Stimulated activated CD8-positive, alpha-beta memory T cell treated with anti-CD3 and anti-CD28 coated beads, Interleukin-4, amount 100 ng/mL, for 48 hours (primary cell): ENCODE measurements at places on chromosomes 1 and 21.

DNA sequence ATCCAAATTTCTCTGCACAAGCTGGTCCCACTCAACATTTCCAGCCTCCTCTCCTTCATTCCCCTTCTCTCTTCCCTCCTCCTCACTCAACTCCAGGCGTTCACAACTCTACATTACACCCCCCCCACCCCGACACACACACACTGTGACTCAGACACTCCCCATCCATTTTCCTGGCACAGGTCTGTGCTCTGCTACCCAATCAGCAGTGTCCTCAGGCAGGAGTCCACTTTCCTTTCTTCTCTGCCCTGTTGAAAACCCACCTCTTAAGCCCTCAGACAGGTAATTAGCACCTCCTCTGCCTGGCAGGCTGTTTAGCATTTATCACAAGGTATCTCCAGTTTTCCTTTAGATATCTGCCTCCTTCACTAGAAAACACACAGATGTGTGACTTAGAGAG, 8.8 kb upstream of the LMX1A start:
- no peak for DNase-seq

GRCh38 chr21:42407476-42407875, 3.8 kb downstream of the UBASH3A start:
- no peak for DNase-seq

DNA sequence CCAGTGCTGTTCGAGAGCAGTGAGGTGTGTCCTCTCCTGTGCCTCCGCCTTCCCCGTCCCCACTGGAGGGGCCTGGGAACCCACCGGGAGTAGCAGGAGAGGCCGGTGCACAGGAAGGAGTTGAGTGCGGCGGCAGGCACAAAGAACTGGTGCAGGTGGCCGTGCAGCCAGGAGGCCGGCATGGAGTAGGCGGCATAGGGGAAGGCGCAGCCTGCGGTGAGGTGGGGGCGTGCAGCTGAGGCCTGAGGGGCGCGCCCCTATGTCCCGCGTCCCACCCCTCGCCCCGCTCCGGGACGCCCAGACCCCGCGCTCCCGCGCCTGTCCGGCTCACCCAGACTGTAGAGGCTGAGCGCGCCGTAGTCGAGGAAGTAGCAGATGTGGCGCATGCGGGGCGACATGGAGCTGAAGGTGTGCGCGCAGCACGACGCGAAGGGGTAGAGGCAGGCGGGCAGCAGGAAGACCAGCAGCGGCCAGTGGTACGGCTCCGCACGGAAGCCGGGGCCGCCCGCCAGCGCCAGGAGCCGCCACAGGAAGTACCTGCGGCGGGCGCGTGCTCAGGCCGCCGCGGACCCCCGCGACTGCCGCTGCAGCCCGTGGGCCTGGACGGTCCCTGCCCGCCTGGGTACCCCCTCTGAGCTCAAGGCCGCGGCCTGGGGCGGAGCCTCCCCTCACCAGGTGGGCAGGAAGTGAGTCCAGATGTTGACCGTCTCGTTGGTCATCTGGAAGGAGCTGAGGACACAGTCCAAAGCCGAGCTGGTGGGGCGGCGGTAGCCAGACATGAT, 2.2 kb downstream of the PAQR6 start:
- peak; percentile 55 for DNase-seq

DNA sequence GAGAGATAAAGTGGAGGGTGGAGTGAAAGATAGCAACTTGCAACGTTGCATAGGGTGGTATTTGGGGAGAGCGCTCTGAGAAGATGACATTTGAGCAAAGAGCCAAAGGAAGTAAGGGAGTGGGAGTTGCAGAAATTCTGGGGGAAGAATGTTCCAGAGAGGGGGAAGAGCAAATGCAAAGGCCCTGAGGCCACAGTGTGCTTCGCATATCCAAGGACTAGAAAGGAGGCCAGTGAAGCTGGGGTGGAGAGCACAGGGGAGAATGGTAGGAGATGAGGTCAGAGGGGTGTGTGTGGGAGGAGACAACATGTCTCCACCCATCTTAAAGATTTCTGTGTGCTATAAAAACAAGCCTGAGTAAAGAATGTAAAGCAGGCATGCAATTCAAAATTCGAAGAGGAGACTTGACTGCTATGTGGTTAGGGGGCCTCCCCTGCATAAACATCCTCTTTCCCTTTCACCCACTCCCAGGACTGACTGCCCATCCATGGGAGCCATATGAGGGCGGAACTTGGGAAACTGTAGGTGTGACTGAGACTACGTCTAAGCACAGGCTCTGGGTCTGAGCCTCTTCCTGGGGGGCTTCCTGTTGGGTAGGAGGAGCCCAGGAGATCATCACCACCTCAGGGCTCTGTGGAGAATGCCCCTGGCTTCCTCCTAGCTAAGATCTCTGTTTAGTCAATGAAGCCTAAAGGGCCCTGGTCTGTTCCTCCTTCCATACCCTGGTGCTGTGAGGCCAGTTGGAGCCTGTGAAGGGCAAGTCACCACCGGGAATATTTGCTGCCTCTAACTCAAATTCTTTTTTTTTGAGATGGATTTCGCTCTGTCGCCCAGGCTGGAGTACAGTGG, 2.9 kb upstream of the CLIC4 start:
- no peak for DNase-seq

DNA sequence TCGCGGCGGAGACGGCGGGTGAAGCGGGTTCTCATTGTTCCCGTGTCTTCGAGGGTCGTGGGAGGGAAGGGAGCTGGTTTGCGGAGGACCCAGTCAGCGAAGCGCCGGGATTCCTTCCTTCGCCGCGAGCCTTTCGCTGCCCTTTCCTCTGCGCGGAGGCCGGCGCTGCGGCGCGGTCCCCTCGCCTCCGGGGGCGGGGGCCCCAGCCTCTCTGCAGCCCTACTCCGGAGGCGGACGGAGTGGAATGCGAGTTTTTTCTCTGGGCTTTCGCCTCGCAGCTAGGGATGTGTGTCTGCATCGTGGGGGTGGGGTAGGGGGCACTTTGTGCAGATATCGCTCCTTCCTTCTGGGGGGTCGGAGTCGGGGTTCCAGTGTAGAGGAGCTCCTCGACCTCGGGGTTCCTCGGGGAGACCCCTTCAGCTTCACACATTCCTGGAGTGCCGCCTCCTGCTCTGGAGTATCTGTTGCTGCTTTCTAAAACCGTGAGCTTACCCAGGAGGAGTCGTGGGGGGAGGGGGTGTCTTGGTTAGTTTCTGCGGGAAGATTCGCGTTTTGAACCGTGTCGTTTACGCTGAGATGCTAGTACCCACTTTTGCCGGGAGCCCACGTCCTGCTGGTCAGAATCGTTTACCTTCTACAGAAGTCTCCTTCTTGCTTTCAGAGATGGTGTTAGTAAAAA, 595 bp downstream of the RNF2 start:
- peak; percentile 58 for DNase-seq

DNA sequence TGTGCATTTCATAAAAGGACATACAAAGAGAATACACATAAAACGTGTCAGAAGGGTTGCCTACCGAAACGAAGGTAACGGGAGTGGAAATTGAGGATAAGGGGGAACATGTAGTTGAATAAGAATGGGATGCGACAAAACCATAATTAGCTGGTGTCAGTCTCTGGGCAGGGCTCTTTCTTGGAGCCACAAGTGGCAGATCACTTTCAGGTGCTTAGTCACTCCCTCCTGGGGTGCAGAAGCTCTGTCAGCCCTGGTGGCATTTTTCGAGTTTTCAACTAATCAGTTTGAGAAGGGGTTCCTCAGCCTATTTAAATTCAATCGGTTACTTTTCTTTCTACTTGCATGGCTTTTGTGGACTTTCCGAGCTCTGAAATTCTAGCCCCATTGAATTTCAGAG, 133.9 kb upstream of the IGSF21 start:
- DNase-seq = no peak

GRCh38 chr1:64404202-64404601, 65.7 kb upstream of the CACHD1 start:
- no peak for DNase-seq
